ENCODE measurements at places on chromosomes 3 and 15. TPM values are rescaled to one million over a fixed set of nuclear protein-coding genes. Genes with fewer than 3 reads are reported as not detected.

Gene DHX36
- total RNA-seq, result 74.6 TPM

Gene LRRN1
- 0.16 TPM for total RNA-seq

Gene ITIH1
- not detected for total RNA-seq

Gene CNTN4
- not detected for total RNA-seq

Gene KNG1
- not detected for total RNA-seq

Gene TM6SF1
- 1.5 TPM for total RNA-seq

Gene PLA2G4D
- total RNA-seq, result not detected

Gene DAZL
- not detected for total RNA-seq

Gene GMPPB
- total RNA-seq, result 32.1 TPM

Gene VPS33B
- total RNA-seq, result 22.8 TPM

All from activated CD4-positive, alpha-beta T cell treated with anti-CD3 and anti-CD28 coated beads for 36 hours (primary cell).